ENCODE measurements at places on chromosomes 7 and 10.

DNA sequence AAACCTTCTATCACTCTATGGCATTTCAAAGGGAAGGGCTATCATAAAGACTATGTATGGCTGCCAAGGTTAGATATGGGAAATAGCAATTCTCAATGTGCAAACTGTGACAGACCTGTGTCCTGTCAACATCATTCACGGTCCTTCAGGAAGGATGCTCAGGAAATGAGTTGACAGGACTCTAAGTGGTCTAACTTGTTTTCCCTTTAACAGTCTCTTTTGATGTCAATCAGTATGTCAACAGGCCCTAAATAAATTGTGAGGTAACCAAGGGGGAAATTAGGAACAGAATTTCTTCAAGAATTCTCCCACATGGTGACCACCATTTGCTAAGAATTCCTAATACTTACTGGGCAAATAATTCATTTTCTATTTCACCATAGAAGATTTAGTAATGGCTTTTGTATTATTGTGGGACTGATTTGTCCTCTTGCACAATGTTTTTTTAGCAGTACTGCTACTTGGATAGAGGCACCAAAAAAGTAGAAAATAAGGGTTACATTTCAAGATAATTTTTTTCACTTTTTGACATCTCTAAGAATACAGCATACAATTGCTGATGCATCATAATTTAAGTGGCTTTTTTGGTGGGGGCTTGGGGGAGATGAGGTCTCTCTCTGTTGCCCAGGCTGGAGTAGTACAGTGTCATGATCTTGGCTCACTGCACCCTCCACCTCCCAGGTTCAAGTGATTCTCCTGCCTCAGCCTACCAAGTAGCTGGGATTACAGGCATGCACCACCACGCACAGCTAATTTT is 275.8 kb downstream of the CACNA2D1 start:
- no peak for DNase-seq

GRCh38 chr10:74439213-74439612 is 288.2 kb downstream of the ADK start:
- peak; percentile 76 for DNase-seq

- no peak for DNase-seq
These were observed 14.8 kb downstream of the ZNF33A start for GRCh38 chr10:38025283-38025682.

DNA sequence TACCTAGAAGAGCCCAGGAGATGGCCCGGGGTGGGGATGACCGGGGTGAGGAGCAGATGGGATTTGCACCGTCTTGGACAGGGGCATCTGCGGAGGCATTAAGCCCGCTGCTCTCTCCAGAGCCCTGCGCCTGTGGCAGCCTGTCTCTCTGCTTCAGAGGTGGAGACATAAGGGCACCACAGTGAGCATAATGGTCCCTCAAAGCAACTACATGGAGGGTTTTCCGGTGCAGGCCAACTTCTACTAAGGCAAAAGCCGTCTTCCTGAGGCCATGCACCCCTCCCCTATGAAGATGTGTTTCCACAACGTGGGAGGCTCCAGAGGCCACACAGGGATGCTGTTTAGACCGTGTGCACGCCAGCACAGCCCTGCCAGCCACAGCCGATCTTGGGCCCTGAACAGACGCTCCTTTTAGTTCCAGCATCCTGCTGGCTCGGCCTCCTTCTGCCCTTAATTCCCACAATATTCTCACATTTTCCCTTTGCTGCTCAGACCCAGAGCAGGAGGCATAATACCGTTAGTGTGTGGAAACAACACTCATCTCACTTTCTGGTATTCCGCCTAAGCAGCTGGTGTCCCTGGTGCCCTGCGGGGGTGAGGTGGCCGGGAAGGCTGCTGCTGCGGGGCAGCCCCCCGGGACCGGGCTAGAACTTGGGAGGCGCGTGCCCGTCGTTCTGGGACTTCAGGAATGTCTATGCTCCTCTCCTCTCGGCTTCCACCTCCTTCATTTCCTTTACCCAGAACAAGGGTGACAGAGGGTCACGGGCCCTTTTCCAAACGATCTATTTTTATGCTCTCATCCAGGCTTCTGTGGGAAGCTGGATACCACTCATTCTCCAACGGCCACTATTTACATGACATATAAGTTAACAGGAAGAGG is 266.9 kb downstream of the TNS3 start:
- peak; percentile 18 for DNase-seq

- peak; percentile 69 for DNase-seq
These were observed 2.5 kb upstream of the CLDN4 start for GRCh38 chr7:73828107-73828803.

- DNase-seq: no peak
These were observed 89.7 kb upstream of the FAM20C start for GRCh38 chr7:102721-103120.

- DNase-seq: no peak
These were observed 232.5 kb upstream of the MDFIC start for GRCh38 chr7:114689406-114689805.

All from endothelial cell of umbilical vein (primary cell).